Heart left ventricle (tissue), 16 donors: ENCODE measurements at places on chromosomes 12 and 14. TPM values are rescaled to one million over a fixed set of nuclear protein-coding genes. Genes with fewer than 3 reads are reported as not detected.

Gene PAX9
- polyA plus RNA-seq: not detected

Gene LIN7A
- 21.6 TPM for polyA plus RNA-seq

DNA sequence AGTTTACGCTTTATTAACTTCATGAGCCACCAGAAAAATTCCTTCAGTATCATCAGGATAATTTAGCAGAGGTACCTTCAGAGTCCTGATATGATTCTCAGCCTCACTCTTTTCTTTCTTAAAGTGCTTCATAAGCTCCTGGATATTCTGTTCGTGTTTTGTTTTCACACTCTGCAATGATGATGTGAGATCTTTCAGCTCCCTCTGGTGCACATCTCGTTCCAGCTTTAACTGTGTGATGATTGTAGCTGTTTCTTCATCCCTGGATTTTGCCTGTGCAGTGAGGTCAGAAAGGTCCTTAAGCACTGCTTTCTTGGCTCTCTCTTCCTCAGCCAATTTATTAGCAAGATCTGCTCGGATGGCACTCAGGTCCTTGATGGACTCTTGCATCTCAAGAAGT is 156.7 kb downstream of the CEP128 start:
- no peak for DNase-seq

- DNase-seq: no peak
These were observed 425.6 kb downstream of the NRXN3 start for GRCh38 chr14:78595797-78596196.

DNA sequence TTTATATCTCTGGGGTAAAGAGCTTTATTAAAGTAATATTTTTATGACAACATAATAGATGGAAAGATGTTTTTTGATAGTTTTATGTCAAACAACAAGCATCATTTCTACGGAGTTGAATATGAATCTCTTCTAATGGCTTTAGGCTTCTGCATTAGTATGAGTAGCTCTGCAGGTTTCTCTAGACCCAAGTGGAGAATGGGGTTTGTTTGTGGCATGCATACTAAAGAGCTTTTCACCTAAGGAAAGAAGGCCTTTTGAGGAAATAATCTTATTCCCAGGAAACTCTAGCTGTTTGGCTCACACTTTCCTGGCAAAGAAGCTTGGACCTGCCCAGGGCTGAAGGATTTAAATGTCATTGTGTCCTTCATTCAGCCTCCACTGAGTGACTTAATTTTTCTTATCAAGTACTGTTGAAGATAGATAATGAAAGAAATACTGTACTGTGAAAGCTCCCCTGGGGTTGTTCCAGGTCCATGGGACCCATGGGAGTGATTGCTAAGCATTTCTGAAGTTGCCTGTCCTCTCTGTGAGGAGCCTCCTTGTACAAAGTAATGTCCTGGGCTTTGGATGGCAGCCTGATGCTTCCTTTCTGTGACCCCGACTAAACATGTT is 469.3 kb downstream of the LRIG3 start:
- DNase-seq: no peak

DNA sequence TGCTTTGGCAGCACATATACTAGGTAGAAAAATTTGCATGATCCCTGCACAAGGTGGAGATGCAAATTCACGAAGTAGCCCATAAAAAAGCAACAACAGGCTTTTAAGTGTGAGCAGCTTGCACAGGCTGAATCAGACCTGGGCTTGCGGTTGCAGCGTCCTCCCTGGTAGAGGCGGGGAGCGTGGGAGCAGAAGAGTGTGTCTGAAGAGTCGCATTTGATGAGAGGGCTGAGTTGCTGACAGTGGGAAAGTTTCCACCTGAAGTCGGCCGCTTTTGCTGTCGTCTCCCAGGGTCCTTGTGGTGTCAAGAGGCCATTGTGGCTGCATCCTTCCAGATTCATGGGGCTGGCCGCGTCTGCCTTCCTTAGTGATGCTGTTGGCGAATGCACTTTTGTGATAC is 6.2 kb downstream of the AACS start:
- no peak for DNase-seq

DNA sequence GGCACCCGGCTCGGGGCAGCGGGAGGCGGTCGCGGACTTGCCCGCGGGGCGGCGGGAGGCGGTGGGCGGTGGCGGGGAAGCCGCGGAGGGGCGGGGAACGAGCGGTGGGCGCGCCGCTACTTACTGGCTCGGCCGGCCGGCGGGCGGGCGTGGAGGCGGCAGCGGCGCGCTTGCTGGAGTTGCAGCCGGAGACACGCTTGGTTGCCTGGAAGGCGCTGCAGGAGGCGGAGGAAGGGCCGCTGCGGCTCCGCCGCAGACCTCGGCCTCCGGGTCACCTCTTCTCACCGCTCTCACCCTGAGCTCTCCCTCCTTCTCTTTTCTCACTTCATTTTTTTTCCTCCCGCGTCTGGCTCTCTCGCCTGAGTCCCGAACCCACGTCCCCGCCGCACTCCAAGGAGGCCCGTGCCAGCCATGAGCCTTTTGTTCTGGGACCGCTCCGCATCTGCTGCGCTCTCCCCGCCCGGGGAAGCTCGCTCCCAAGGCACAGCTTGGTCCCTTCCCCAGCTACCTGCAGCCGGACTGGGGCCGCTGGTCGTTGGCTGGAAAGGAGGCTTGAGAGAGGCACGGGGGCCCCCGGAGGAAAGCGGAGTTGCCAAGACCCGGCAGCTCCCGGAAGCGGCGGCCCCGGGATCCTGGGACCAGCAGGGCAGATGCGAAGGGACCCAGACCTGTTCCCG is 592 bp upstream of the KCNK10 start:
- DNase-seq: no peak
